ENCODE measurements at places on chromosomes 11 and 22.

DNA sequence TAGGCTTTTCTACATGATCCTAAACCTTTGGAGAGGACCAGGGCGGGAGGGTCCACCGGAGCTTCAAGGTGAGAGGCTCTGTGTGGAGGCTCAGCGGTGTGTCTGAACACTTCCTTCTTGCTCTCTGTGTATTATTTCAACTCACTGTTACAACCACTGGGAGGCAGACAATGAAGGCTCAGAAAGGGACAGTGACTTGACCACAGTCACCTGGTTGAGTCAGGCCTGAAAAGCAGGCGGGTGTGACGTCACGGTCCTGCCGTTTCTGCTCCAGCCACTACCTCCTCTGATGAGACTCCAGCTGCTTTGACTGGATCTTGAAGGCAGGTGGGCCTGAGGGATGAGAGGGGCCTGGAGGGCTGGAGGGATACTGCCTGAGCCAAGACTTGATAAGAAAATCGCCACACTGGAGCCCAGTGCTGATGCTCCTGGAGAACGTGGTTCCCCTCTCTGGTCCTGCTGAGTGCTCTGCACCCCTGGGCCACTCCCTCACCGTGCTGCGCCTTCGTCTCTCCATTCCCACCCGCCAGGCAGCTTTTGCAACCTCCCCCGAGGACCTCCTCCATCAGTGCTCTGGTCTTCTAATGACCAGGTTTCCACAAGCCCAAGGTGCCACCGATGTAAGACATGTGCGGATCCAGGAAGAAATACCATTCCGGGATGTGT is 27.9 kb downstream of the KCNC1 start:
- no peak for DNase-seq

DNA sequence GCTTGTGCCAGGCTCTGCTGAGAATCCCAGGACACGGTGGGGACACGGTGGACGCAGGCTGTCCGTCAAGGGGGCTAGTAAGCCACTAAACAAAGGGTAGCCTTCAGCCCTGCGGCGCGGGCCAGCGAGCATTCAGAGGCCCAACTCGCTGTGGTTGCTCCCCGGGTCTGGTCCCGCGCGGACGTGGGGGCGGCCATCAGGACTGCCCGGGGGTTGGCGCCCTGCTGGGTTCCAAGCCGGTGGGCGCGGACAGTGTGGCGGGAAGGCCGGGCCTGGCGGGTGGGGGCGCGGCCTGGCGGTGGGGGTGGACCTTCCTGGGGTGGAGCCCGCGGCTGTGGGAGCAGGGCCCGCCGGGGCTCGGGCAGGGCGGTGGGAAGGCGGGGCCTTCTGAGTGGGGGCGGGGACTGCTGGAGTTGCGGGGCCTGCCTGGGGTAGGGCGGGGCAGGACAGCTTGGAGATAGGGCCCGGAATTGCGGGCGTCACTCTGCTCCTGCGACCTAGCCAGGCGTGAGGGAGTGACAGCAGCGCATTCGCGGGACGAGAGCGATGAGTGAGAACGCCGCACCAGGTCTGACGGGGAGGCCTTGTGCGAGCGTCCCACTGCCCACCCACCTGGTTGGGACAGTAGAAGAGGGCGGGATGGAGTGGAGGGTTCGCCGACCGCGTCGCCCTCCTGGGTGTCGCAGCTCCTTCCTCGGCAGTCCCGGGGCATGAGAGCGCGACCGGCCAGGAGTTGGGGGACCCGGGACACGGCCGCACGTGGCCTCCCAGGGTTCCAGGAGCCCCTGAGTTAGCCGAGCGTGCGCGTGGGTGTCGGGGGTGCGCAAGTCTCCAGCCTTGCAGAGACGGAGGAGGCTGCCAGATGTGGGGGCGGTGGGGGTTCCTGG is at the start of gene SERHL2:
Gene SERHL2 (plus strand): TSS at position 482 of the 887 bp plus-strand sequence. CDS start 65 bp downstream, at position 547.
- peak; percentile 69 for DNase-seq

GRCh38 chr11:34650528-34650927 is 29.6 kb downstream of the EHF start:
- DNase-seq, result peak; percentile 87

DNA sequence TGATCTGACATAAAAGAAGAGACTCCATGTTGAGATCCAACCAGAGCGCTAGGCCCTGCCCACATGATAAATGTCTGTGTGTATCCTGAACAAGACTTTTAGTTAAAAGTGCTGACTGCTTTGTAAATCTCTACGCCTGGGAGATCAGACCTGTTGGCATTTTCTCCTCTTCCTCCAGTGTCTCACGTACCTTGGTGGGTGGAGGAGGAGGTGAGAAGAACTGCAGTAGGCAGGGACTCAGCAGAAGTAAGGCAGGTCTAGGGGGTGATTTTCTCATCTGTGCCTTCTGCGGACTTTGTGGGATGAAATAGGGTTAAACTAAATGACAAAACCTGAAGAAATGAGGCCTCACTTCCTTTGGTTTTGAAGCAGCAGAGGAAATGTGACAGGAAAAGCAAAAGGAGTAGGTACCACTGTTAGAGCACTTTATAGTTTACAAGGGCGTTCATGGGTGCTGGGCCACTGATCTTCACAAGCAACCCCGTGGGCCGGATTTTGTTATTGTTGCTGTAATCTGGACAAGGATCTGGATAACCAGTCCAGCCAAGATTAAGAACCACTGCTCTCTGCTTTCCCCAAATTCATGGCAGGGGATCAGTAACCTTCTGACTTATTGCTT is 36.7 kb upstream of the PLET1 start:
- DNase-seq, result peak; percentile 27

DNA sequence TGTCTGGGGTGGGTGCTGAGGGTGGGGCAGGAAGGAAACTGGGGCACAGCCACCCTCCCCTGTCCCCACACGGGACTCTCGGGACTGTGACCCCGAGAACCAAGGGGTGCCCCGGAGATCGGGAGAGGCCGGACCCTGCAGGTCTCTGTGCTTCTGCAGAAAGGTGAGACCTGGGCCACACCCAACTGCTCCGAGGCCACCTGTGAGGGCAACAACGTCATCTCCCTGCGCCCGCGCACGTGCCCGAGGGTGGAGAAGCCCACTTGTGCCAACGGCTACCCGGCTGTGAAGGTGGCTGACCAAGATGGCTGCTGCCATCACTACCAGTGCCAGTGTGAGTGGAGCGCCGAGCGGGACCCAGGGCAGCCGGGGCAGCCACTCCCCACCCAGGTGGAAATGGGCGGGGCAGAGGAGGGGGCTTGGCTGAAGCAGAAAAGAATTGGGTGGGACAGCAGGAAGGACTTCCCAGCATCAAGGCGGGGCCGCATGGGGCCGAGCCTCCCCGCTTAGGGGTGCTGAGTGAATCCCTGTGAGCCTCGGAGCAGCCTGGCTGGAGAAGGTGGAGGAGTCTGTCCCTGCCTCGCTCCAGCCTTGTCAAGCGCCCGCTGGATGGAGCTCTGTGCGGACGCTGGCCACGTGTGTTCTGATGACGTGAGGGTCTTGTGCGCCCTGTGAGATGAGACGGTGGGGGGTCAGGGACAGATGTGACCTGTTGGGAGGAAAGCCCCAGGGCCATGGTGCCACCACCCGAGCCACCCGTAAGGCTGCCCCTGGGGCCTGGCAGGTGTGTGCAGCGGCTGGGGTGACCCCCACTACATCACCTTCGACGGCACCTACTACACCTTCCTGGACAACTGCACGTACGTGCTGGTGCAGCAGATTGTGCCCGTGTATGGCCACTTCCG is 29.3 kb upstream of the MUC5B start:
- no peak for DNase-seq

- DNase-seq, result no peak
Measured at GRCh38 chr11:123729602-123730001, 11.9 kb downstream of the ZNF202 start.

DNA sequence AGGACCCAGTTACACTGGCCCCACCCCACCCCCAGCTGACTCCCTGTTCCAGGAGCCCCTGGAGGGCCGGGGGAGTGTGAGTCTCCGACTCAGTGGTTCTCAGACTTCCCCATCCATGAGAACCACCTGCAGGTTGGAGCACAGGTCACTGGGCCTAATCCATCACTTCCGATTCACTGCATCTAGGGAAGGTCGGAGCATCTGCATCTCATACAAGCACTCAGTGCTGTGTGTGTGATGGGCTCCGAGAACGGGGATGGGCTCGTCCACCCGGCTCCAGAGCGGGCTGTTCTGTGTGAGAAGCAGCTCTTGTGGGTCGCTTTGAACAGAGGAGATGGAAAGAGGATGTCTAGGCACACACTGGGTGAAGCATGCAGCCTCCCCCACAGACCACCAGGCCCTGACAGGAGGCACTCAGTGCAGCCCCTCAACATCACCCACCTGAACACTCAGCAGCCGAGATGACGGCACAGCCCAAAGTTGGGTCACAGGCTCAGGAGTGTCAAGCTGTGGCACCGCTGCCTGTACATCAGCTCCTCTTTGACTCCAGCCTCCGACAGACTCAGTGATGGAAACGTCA is 541.4 kb downstream of the BRD1 start:
- DNase-seq, result no peak

DNA sequence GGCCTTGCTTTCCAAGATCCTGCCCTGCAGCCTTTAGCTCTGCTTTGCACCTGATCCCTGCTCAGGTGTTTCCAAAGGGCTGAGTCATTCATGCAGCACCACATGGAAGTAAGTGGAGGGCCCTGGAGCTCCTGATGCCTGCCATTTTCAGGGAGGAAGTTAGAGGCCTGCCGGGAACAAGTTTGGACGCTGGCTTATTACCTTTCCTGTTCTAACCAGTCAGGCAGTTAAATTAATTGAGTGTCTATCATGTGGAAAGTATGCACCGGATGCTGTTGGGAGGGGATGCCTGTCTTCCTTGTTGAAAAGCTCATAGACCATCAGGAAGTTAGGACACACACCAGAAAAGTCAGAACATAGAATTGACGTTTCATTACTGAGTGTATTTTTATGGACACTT is 73.7 kb upstream of the PLET1 start:
- no peak for DNase-seq

GRCh38 chr11:7613394-7613720 is 59.9 kb downstream of the CYB5R2 start:
- no peak for DNase-seq

- DNase-seq, result no peak
Measured at GRCh38 chr11:84642500-84642899, 984.6 kb downstream of the DLG2 start.

GRCh38 chr22:23833017-23833751 is 5.6 kb downstream of the DERL3 start:
- DNase-seq, result no peak

All from central memory CD4-positive, alpha-beta T cell (primary cell).